ENCODE measurements at places on chromosomes 6 and 20.

DNA sequence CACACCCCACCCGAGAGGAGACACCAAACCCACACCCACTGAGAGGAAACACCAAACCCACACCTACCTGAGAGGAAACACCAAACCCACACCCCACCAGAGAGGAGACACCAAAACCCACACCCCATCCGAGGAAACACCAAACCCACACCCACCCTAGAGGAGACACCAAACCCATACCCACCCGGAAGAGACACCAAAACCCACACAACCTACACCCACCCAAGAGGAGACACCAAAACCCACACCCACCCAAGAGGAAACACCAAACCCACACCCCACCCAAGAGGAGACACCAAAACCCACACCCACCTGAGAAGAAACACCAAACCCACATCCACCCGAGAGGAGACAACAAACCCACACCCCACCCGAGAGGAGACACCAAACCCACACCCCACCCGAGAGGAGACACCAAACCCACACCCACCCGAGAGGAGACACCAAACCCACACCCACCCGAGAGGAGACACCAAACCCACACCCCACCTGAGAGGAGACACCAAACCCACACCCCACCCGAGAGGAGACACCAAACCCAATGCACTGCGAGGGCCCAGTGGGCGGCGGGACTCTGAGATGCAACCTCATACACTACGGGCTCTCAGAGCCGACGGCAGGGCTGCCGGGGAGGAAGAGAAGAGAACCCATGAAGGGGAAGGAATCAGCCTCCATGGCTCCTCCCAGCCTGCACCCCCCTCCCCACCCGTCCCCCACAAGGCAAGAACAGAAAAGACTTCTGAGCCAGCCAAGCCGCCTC lies 83.3 kb downstream of the TAF4 start:
- H3K36me3 ChIP-seq: peaks cover 6% of the 10 kb centered on the region
- H3K27me3 ChIP-seq: no peaks in the 10 kb centered on the region
- H3K4me1 ChIP-seq: peaks cover 13% of the 10 kb centered on the region
- DNase-seq: no peak

GRCh38 chr20:6590891-6591637 lies 176.4 kb upstream of the BMP2 start:
- no peaks in the 10 kb centered on the region for H3K36me3 ChIP-seq
- no peaks in the 10 kb centered on the region for H3K4me1 ChIP-seq
- no peak overlapping the region for H3K4me3 ChIP-seq
- no peaks in the 10 kb centered on the region for H3K27me3 ChIP-seq
- no peak for DNase-seq

- no peaks in the 10 kb centered on the region for H3K36me3 ChIP-seq
- H3K27ac ChIP-seq: no peak overlapping the region
- DNase-seq: no peak
Measured at GRCh38 chr6:96675597-96675996, 112.7 kb downstream of the FHL5 start.

GRCh38 chr6:44627091-44627882 lies 239.8 kb downstream of the CDC5L start:
- H3K4me1 ChIP-seq: peaks cover 6% of the 10 kb centered on the region
- no peak overlapping the region for H3K27ac ChIP-seq
- no peak for DNase-seq
- no peaks in the 10 kb centered on the region for H3K27me3 ChIP-seq
- H3K36me3 ChIP-seq: no peaks in the 10 kb centered on the region

DNA sequence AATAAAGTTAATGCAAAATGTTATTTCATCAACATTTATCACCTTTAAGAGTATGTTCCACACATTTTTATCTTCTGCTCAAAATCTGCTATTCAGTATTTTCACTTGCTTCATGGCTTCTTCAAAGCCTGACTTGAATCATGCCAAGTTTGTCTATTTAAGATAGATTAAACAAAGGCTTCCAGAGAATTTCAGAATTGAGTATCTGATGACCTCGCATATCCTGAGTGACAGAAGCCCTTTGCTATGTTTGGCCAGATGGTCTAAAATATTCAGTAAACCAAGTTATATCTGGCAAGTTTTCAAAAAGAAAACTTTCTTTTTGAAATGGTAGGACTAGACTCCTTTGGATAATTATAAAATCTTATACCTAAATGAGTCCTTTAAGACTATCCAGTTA lies 348.9 kb upstream of the KCNQ5 start:
- H3K4me3 ChIP-seq: no peak overlapping the region
- H3K4me1 ChIP-seq: no peaks in the 10 kb centered on the region
- no peaks in the 10 kb centered on the region for H3K36me3 ChIP-seq
- no peaks in the 10 kb centered on the region for H3K27me3 ChIP-seq

- peaks cover 46% of the 10 kb centered on the region for H3K36me3 ChIP-seq
- no peak for DNase-seq
- H3K27ac ChIP-seq: peak overlapping the region; percentile 98
- H3K4me1 ChIP-seq: peaks cover 60% of the 10 kb centered on the region
- H3K4me3 ChIP-seq: peak overlapping the region; percentile 77
Measured at GRCh38 chr6:36596356-36596755, 2.2 kb downstream of the SRSF3 start.

- H3K27me3 ChIP-seq: no peaks in the 10 kb centered on the region
- no peak overlapping the region for H3K27ac ChIP-seq
Measured at GRCh38 chr20:17287503-17287902, 60.7 kb downstream of the PCSK2 start.

DNA sequence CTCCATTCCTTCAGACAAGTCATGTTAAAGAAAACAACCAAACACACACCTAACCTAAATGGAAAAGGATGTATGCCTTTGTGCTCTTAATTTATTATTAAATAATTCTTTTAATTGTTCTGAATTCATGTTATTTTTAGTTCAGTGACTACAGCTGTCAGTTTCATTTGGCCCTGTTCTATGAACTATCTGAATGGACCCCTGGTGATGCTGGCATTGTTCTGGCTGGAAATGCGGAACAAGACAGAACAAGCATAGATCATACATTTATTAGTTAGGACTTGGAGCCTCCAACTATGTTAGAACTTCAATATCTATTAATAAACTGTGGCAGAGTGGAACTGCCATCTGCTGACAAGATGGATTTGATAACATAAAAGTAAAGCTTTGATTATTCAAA lies 5.7 kb downstream of the MAP3K7 start:
- H3K36me3 ChIP-seq: peaks cover 8% of the 10 kb centered on the region
- peaks cover 24% of the 10 kb centered on the region for H3K4me1 ChIP-seq
- DNase-seq: no peak

- no peak overlapping the region for H3K4me3 ChIP-seq
- H3K27me3 ChIP-seq: no peaks in the 10 kb centered on the region
- no peak overlapping the region for H3K27ac ChIP-seq
- no peaks in the 10 kb centered on the region for H3K4me1 ChIP-seq
Measured at GRCh38 chr6:114367315-114367961, 24.6 kb upstream of the HS3ST5 start.

GRCh38 chr20:7327810-7328209 lies 560.3 kb downstream of the BMP2 start:
- no peaks in the 10 kb centered on the region for H3K4me1 ChIP-seq
- no peaks in the 10 kb centered on the region for H3K36me3 ChIP-seq
- no peak for DNase-seq
- no peak overlapping the region for H3K27ac ChIP-seq

DNA sequence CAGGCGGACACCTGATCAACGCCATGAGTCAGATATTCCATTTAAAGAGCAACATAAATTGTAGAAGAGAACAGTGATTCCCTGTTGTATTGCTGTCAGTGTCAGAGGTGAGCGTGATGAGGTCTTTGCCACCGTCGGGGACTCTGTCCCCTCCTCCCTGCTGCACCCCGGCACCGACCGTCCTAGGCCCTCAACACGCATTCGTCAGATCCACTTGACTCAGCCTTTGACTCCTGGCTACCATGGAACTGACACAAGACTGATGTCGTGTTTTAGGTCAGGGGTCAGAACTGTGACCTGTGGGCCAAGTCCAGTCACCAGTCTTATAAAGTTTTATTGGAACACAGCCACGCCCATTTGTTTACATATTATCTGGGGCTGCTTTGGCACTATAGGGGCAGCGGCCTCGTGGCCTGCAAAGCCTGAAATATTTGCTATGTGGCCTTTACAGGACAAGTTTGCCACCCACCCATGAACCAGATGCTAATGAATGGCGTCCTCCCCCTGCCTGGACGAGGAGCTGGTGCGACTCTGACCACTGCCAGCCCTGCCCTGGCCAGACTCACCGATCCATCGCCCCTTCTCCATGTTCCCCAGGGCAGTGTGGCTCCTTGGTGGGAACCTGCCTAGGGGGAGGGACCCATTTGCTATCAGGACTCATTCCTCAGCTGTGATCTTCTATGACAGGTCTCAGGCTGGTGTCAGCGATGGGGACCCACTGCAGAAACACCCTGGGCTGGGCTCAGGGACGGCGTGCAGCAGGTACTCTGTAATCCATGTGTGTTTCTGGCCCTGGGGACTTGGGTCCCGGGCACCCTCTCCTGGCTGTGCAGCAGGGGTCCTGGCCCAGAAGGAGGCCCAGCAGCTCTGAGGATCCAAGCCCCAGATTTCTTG lies 37.5 kb upstream of the PHACTR3 start:
- H3K4me3 ChIP-seq: no peak overlapping the region
- peaks cover 6% of the 10 kb centered on the region for H3K4me1 ChIP-seq
- H3K27me3 ChIP-seq: peaks cover 3% of the 10 kb centered on the region
- DNase-seq: no peak
- H3K27ac ChIP-seq: no peak overlapping the region
- no peaks in the 10 kb centered on the region for H3K36me3 ChIP-seq

DNA sequence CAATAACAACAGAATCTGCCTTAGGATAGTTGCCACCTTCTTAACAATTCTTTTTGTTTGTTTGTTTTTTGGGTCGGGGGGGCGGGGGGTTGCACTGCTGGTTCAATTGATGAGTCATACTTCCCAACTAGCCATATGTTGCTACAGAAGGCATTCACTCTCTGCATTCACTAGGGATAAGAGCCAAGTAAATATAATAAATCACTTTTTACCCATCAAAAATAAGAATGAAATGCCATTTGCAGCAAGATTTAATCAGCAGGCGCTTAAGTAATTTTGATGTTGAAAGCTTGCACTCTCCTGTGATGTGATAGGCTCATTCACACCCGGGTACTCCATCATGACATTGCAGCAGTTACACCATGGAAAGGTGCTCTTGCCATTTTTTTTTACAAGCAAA lies 209.8 kb downstream of the HIVEP2 start:
- no peak for DNase-seq
- no peaks in the 10 kb centered on the region for H3K4me1 ChIP-seq
- no peak overlapping the region for H3K27ac ChIP-seq
- no peaks in the 10 kb centered on the region for H3K27me3 ChIP-seq
- no peak overlapping the region for H3K4me3 ChIP-seq

DNA sequence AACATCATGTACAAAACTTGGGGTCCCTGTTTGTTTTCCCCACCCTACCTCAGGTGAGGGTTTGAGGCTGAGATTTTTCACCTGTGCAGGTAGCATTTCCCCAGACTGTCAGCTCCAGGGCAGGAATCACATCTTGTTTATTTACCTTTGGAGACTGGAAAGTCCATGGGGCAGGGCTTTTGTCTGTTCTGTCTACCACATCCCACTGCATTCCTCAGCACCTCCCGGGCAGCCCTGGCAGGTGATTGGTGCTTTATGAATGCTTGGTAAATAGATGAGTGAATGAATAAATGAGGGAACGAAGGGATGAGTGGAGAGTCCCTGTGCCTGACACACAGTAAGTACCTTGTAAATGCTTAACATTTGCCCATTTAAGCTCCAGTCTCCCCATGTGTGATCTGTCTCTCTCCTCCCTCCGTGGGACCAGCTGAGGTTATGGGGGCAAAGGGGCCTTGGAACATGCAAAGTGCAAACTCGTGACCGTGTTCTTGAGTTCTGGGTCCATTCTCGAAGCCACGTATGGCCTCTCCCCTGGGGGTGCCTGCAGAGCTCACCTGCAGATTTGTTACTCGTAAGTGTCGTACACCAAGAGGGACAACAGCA lies 69.7 kb upstream of the PMEPA1 start:
- H3K27me3 ChIP-seq: no peaks in the 10 kb centered on the region
- H3K36me3 ChIP-seq: no peaks in the 10 kb centered on the region
- no peak for DNase-seq
- no peak overlapping the region for H3K27ac ChIP-seq

GRCh38 chr6:19772891-19773290 lies 64.3 kb upstream of the ID4 start:
- no peaks in the 10 kb centered on the region for H3K27me3 ChIP-seq
- no peak overlapping the region for H3K27ac ChIP-seq
- H3K4me3 ChIP-seq: no peak overlapping the region
- no peaks in the 10 kb centered on the region for H3K36me3 ChIP-seq
- no peaks in the 10 kb centered on the region for H3K4me1 ChIP-seq

DNA sequence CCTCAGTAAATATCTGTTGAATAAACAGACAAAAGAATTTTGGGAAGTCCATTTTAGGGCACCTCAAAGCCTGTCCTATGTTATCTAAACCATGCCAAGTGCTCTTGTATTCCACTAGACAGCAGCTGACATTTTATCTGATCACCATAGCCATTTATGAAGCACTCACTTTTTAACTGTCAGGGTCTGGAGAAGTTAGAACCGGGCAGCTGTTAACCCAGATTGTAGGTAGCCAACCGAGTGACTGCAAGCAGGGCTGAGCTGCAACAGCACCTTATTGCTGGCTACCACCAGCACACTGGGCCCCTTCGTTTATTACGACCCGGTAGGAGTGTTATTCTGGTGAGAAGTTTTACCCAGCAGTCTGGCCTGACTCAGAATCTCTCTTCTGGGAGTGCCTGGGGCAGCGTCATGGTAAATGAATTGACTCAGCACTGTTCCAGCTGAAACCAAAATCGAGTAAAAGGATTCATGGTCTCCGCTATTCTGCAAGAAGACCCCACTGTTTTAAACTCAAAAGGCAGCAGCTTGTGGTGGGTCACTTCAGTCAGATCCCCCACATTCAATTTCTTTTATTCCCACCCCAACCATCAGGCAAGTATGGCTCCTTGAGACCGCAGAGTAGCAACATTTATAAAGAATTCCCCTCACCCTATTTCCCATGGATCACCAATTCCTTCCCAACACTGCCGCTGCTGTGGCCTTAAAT lies 1.7 kb downstream of the UBE2V1 start:
- no peaks in the 10 kb centered on the region for H3K27me3 ChIP-seq
- H3K36me3 ChIP-seq: peaks cover 7% of the 10 kb centered on the region
- H3K4me3 ChIP-seq: peak overlapping the region; percentile 83
- H3K27ac ChIP-seq: peak overlapping the region; percentile 89
- DNase-seq: no peak

GRCh38 chr20:3082306-3082951 lies 2.1 kb downstream of the AVP start:
- DNase-seq: peak; percentile 28
- peaks cover 22% of the 10 kb centered on the region for H3K27me3 ChIP-seq

GRCh38 chr6:16544521-16544920 lies 216.7 kb downstream of the ATXN1 start:
- no peaks in the 10 kb centered on the region for H3K36me3 ChIP-seq
- no peaks in the 10 kb centered on the region for H3K4me1 ChIP-seq
- H3K27ac ChIP-seq: no peak overlapping the region
- H3K4me3 ChIP-seq: no peak overlapping the region
- no peak for DNase-seq

GRCh38 chr6:85078058-85078457 lies 313.7 kb upstream of the TBX18 start:
- no peak overlapping the region for H3K4me3 ChIP-seq
- no peaks in the 10 kb centered on the region for H3K4me1 ChIP-seq
- H3K36me3 ChIP-seq: no peaks in the 10 kb centered on the region
- no peak overlapping the region for H3K27ac ChIP-seq
- no peak for DNase-seq

GRCh38 chr6:111162504-111162903 lies 75.2 kb downstream of the SLC16A10 start:
- no peak for DNase-seq
- peaks cover under 1% of the 10 kb centered on the region for H3K4me1 ChIP-seq
- H3K27me3 ChIP-seq: no peaks in the 10 kb centered on the region
- H3K36me3 ChIP-seq: no peaks in the 10 kb centered on the region
- H3K4me3 ChIP-seq: no peak overlapping the region

- no peak overlapping the region for H3K27ac ChIP-seq
- H3K36me3 ChIP-seq: peaks cover 45% of the 10 kb centered on the region
- no peaks in the 10 kb centered on the region for H3K27me3 ChIP-seq
- no peaks in the 10 kb centered on the region for H3K4me1 ChIP-seq
Measured at GRCh38 chr6:111662794-111663593, 57.3 kb upstream of the TRAF3IP2 start.
